Brain microvascular endothelial cell (primary cell): ENCODE measurements at places on chromosomes 3 and 15.

DNA sequence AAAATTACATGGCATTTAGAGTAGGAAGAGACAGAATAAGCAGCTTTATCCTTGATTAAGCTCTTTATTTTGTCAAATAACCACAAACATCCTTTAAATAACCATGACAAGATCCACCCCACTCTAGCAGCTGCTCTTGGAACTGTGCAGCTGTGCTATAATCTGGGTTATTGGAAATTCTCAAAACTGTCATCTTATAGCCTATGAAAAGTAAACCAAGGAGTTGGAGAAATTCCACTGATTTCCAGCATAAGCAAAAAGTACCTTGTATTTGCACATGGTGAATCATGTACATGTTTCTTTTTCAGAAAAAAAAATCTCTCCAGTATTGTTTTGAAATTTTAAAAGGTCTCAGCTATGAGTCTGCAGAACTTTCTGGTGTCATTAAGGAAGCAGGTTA lies 88.8 kb upstream of the ABI3BP start:
- DNase-seq = no peak

DNA sequence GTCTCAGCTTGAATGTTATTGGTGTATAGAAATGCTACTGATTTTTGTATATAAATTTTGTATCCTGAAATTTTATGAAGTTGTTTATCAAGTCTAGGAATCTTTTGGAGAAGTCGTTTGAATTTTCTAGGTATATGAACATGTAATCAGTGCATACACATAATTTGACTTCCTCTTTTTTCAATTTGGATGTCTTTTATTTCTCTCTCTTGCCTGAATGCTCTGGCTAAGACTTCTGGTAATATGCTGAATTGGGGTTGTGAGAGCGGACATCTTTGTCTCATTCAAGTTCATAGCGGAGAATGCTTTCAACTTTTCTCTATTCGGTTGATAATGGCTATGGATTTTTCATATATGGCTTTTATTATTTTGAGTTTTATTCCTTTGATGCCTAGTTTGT lies 100.9 kb upstream of the MCTP2 start:
- no peak for DNase-seq

GRCh38 chr3:138396752-138397410 lies 37.5 kb upstream of the ESYT3 start:
- DNase-seq = no peak

DNA sequence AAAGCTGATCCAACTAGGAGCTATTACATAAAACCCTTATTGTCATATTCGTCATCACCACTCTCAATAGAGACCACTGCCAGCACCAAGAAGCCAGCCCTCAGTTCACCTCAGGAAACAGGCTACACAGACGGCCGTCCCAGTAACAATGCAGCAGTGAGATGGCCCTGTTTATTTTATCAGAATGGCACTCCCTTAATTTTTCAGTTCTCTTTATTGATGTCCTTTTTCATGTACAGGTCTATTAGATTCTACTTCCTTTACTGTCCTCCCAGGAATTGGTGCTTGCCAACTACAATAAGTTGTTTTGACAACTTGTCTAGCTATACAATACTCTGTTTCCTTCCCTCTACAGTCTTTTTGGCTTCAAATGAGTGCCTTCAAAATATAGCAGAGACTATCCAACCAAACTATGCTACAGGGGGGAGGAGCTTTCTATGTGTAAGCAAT lies 272.5 kb downstream of the ZBTB20 start:
- DNase-seq = no peak

- no peak for DNase-seq
Observed at GRCh38 chr15:100940767-100941379, 21.7 kb downstream of the LRRK1 start.

DNA sequence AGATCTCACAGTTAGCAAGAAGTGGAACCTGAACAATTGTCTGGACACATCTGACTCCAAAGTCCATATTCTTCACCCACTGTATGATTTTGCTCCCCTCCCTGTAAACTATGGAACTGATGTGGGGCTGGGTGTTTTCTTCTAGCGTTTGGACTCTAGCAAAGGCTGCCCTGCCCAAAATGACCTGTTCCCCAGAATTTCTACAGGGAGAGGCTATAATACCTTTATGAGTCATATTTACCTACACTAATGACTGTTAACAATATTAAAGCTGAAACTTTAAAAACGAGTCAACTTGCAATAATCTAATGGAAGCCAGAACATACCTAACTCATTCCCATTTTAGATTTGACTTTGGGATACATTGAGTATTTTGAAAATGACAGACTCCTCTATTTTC lies 531.2 kb upstream of the CFAP20DC start:
- DNase-seq = no peak

GRCh38 chr15:77993374-77993911 lies 84.1 kb downstream of the TBC1D2B start:
- no peak for DNase-seq

GRCh38 chr3:57385498-57385897 lies 93.0 kb upstream of the ASB14 start:
- no peak for DNase-seq

DNA sequence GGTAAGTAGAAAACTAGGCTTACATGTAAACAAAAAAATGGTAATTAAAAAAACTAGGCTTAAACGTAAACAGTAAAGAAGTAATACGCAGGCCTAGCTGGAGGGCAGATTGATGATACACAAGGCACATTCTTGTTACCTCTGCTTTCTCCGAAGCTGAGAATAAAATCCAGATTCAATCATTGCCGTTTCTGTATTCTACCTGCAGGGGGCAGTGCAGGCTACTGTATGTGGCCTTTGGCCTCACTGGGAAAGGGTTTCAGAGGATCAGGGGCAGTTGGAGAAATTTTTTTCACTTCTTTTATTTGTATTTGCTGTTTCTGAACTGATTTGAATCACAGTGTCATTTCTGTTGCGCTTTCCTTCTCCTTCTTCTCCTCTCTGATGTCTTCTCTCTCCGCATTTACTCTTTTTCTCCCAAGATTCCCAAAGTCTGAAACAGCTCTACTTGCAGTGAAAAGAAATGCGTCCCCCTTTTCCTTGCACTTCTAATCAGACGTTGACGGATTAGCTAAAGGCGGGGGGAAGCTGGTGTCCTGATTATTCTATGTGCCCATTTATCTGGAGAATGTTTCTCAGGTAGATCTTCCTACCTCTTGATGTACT lies 67.1 kb upstream of the MCTP2 start:
- DNase-seq = peak; percentile 59

GRCh38 chr15:78625606-78626280 lies 4.9 kb upstream of the CHRNA3 start:
- no peak for DNase-seq

GRCh38 chr15:37586976-37587375 lies 347.5 kb upstream of the TMCO5A start:
- no peak for DNase-seq

GRCh38 chr3:184597829-184598573 lies 36.4 kb downstream of the EPHB3 start:
- DNase-seq = no peak

DNA sequence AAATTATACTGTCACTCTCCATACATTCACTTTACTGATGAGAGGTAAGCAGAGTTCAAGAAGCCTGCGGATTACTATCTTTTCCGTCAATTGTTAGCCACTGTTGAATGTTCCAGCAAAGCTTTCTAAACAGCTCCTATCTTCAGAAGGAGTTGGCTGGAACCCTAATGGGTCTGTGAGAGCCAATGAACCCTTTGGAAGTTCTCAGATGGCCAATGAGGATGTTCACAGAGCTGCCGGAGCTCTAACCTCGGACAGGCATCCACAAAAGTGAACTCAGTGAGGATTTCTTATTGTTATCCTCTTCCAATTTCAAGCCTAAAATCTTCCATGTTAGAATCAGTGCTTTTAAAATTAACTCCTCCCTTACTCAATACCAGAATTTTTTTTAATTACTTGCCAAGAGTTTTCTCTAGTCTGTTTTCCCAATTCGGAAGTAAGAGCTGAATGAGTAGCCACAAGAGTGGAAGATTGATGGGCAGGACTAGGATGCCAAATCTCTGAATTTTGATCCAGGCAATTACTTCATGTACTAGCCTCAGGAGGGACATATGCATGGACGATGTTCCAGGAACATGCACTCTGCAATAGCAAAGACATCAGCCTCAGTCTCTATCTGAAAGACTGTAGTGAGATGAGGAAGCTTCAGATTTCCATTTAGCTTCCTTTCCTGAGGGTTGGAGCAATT lies 78.1 kb downstream of the AGBL1 start:
- DNase-seq = no peak
